ENCODE measurements at places on chromosomes 5 and 9. TPM values are rescaled to one million over a fixed set of nuclear protein-coding genes. Genes with fewer than 3 reads are reported as not detected.

LHX3 gene
- total RNA-seq, result 0.26 TPM

FAT2 gene
- 204 TPM for total RNA-seq

NRG2 gene
- 5.7 TPM for total RNA-seq

CTNND2 gene
- total RNA-seq, result 0.40 TPM

PCDHGA2 gene
- total RNA-seq, result 2.6 TPM

QSOX2 gene
- 12.2 TPM for total RNA-seq

COL5A1 gene
- total RNA-seq, result 16.5 TPM

FIBCD1 gene
- total RNA-seq, result not detected

EQTN gene
- not detected for total RNA-seq

GRCh38 chr5:65299861-65300260 is 181.9 kb downstream of the ADAMTS6 start:
- no peaks in the 10 kb centered on the region for H3K27me3 ChIP-seq
- H3K36me3 ChIP-seq, result no peaks in the 10 kb centered on the region
- H3K4me3 ChIP-seq, result no peak overlapping the region
- H3K4me1 ChIP-seq, result no peaks in the 10 kb centered on the region
- DNase-seq, result no peak
- no peak overlapping the region for H3K27ac ChIP-seq

GRCh38 chr5:35223787-35224395 is 6.4 kb downstream of the PRLR start:
- peaks cover 16% of the 10 kb centered on the region for H3K4me1 ChIP-seq
- no peak overlapping the region for H3K27ac ChIP-seq
- no peak overlapping the region for H3K4me3 ChIP-seq

DNA sequence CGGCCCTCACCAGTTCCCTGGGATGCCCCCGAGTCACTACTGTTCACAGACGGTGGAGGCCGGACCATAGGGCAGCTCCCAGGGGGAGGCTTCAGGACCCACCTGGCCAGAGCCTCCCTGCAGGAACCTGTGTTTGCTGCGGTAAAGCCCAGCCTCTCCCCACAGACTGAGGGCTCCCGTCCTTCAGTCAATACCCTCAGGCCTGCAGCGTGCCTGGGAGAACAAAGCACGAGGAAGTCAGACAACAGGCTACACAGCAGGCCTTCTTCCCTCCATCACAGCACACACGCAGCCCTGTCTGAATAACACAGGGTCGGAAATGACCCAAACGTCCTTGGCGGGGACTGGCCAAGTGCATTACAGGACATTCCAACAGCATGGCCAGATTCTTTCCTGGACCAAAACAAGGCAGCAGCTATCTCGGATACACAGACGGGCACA is 34.4 kb downstream of the COL23A1 start:
- H3K27ac ChIP-seq, result no peak overlapping the region
- no peaks in the 10 kb centered on the region for H3K36me3 ChIP-seq
- H3K4me3 ChIP-seq, result no peak overlapping the region
- DNase-seq, result no peak

DNA sequence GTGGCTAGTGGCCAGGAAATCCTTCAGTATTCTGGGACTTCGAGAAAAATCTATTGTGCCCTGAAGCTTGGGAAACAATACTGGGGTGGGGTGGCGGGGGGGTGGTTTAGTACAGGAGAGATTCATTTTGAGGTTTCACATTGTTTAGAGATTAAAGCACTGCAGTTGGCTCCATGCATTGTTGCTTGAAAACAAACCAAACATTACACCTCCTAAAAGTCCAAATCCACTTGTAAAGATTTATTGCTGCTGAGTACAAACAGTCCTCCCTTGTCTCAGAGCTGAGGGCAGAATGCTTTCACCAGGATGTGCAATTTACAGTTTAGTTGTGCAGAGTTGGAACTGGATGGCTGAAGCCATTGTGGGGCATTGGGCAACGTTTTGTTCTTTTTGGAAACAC is 49.4 kb downstream of the GGTA1 start:
- peak overlapping the region; percentile 24 for H3K27ac ChIP-seq
- no peak overlapping the region for H3K4me3 ChIP-seq
- H3K27me3 ChIP-seq, result no peaks in the 10 kb centered on the region
- no peaks in the 10 kb centered on the region for H3K36me3 ChIP-seq
- DNase-seq, result no peak
- H3K4me1 ChIP-seq, result peaks cover 12% of the 10 kb centered on the region

GRCh38 chr5:159797261-159797970 is 118.9 kb upstream of the ADRA1B start:
- H3K4me3 ChIP-seq, result no peak overlapping the region
- no peak overlapping the region for H3K27ac ChIP-seq
- no peaks in the 10 kb centered on the region for H3K36me3 ChIP-seq
- DNase-seq, result no peak

GRCh38 chr5:38734353-38734752 is 111.5 kb upstream of the OSMR start:
- no peak overlapping the region for H3K27ac ChIP-seq
- no peak for DNase-seq
- H3K27me3 ChIP-seq, result no peaks in the 10 kb centered on the region
- H3K4me3 ChIP-seq, result no peak overlapping the region

GRCh38 chr5:106189121-106189809 is 1481.5 kb downstream of the EFNA5 start:
- H3K4me3 ChIP-seq, result no peak overlapping the region
- H3K27ac ChIP-seq, result no peak overlapping the region
- no peaks in the 10 kb centered on the region for H3K36me3 ChIP-seq
- H3K27me3 ChIP-seq, result no peaks in the 10 kb centered on the region
- no peaks in the 10 kb centered on the region for H3K4me1 ChIP-seq
- DNase-seq, result no peak

DNA sequence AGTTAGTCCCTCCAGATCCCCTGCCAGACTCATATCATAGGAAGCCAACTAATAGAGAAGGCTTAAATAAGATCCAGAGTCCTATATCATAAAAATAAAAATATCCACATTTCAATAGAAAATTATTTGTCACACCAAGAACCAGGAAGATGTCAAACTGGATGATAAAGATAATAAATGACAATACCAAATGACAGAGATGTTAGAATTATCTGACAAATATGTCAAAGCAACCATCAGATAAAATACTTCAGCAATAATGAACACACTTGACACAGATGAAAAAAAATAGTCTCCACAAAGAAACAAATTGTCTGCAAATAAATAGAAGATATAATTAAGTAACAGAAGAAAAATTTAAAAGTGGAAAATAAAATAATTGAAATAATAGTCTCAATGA is 300.7 kb upstream of the FTMT start:
- H3K36me3 ChIP-seq, result no peaks in the 10 kb centered on the region
- H3K27ac ChIP-seq, result no peak overlapping the region
- H3K4me3 ChIP-seq, result no peak overlapping the region
- H3K27me3 ChIP-seq, result no peaks in the 10 kb centered on the region
- DNase-seq, result no peak
- H3K4me1 ChIP-seq, result no peaks in the 10 kb centered on the region

DNA sequence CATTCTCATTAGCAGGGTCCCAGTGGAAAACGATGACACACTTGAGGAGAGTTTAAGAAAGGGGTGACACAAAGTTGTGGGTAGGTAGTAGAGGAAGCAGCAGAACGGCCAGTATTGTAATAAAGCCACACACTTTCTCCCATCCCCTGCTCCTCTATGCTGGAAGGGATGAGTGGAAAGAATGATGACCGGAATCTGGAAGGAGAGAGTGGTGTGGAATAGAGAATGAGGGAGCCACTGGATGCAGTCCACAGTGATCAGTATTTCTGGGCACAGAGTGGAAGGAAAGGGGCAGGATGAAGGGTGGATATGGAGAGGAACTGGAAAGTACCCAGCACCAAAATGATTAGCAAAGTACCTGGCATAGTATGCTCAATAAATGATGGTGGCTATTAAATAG is 133.8 kb upstream of the DAB2 start:
- H3K36me3 ChIP-seq, result no peaks in the 10 kb centered on the region
- H3K27ac ChIP-seq, result no peak overlapping the region

DNA sequence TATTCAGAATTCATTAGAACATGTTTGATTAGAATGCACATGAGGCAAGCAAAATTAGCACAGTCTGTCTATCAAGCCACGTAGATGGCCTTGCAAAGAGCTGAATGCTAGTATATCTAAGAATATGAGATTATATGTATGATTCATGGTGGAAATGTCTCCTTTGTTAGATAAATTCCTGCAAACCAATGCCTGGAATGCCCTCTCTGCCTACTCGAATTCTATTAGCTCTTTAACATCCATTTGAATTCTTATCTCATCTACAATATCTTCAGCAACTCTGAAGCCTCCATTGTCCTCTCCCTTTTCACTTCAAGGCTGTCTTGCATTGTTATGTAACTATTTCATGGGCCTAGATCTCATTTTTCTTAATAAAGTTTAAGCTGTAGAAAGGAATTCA is 205.5 kb downstream of the TMC1 start:
- H3K4me3 ChIP-seq, result no peak overlapping the region
- no peak overlapping the region for H3K27ac ChIP-seq
- H3K27me3 ChIP-seq, result no peaks in the 10 kb centered on the region
- no peaks in the 10 kb centered on the region for H3K4me1 ChIP-seq
- H3K36me3 ChIP-seq, result no peaks in the 10 kb centered on the region

GRCh38 chr5:172855597-172856292 is 21.7 kb downstream of the ERGIC1 start:
- H3K27me3 ChIP-seq, result no peaks in the 10 kb centered on the region
- no peak for DNase-seq
- peaks cover 93% of the 10 kb centered on the region for H3K4me1 ChIP-seq

DNA sequence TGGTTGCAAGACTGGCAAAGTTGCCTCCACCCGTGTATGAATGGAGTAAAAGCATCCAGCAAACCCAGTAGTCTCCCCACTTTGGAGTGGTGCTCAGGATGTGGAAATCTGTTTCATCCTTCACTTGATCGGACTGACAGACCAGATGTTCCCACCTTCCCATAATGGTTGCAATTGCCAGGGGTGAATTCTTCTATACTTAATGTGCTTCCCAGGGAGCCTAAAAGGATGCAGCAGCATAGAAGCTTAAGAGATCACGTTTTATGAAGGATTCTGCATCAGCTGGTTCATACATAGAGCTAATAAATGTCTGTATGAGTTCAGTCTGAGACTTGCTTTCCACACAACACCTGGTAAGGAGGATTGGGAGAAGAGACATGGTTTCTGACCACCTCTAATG is 198.8 kb upstream of the S1PR3 start:
- no peak for DNase-seq
- no peak overlapping the region for H3K4me3 ChIP-seq
- no peak overlapping the region for H3K27ac ChIP-seq
- no peaks in the 10 kb centered on the region for H3K27me3 ChIP-seq
- H3K36me3 ChIP-seq, result no peaks in the 10 kb centered on the region

GRCh38 chr5:90675222-90675621 is 116.6 kb downstream of the ADGRV1 start:
- no peaks in the 10 kb centered on the region for H3K27me3 ChIP-seq
- H3K36me3 ChIP-seq, result no peaks in the 10 kb centered on the region
- H3K27ac ChIP-seq, result no peak overlapping the region

DNA sequence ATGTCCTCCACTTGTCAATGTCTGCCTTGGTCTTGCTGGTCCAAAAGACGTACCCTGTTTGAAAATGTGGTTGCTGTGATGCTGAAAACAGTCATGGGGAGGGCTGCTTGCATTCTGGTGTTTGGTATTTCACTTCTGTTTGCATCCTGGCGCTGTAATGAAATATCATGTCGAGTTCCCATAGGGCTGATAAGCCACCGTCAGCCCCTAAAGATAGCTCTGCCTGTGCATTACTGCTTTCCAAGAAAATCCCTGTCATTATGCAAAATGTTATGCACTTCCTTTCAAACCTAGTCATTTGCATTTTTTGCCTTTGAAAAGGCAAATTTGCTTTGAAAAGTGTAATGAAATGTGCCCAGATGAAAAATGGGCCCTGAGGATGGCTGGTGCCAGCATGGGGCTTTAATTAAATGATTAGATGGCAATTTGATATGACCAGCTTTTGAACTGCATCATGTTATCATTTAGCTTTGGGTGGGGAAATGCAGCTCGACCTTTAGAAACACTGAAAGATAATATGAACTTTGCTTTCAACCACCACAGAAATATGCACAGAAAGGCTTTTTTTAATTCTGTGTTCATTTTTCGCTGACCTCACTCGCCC is 374.4 kb upstream of the SGCD start:
- H3K36me3 ChIP-seq, result no peaks in the 10 kb centered on the region
- no peaks in the 10 kb centered on the region for H3K4me1 ChIP-seq
- no peak overlapping the region for H3K27ac ChIP-seq

GRCh38 chr9:121366611-121367192 is 3.3 kb downstream of the STOM start:
- peaks cover 93% of the 10 kb centered on the region for H3K4me1 ChIP-seq
- H3K27me3 ChIP-seq, result no peaks in the 10 kb centered on the region
- peak overlapping the region; percentile 74 for H3K4me3 ChIP-seq
- no peak for DNase-seq
- peak overlapping the region; percentile 98 for H3K27ac ChIP-seq

DNA sequence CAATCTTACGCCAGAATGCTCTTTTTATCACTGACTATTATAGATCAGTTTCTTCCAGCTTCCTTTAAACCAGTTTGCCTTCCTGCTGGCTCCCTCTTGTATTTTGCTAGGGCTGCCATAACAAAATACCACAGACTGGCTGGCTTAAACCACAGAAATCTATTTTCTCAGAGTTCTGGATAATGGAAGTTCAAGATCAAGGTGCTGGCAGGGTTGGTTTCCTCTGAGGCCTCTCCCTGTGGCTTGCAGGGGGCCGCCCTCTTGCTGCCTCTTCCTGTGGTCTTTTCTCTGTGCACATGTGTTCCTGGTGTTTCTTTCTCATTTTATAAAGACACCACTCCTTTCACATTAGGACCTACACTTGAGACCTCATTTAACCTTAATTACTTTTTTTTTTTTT is 6.8 kb upstream of the FXN start:
- H3K27ac ChIP-seq, result no peak overlapping the region
- H3K4me1 ChIP-seq, result no peaks in the 10 kb centered on the region
- H3K36me3 ChIP-seq, result no peaks in the 10 kb centered on the region
- DNase-seq, result peak; percentile 18

DNA sequence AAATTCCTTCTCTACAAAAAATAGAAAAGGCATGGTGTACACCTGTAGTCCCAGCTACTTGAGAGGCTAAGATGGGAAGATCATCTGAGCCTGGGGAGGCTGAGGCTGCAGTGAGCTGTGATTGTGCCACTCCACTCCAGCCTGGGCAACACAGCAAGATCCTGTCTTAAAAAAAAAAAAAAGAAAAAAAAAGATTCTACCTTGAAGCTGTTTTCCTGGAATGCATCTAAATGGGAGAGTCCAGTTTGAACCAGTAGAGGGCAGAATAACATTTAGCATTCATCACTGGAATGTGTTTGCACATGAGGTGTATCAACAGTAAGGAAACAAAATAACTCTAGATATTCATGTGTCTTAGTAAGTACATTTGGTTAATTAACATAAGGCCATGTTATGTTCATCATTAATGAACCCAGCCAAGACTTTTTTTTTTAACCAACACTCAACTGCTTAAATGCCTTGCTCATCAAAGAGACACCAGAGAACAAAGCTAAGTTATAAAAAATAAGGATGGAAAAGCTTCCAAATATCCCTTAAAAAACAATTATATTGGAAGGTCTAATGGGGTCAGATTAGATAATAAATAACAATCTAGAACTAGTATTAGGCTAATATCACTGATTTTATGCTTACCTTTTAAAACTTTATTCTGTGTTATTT is 16.1 kb downstream of the IFNE start:
- H3K4me3 ChIP-seq, result no peak overlapping the region
- no peak overlapping the region for H3K27ac ChIP-seq
- no peaks in the 10 kb centered on the region for H3K4me1 ChIP-seq
- no peak for DNase-seq
- H3K36me3 ChIP-seq, result no peaks in the 10 kb centered on the region

- no peaks in the 10 kb centered on the region for H3K36me3 ChIP-seq
- DNase-seq, result no peak
- H3K4me3 ChIP-seq, result no peak overlapping the region
- no peaks in the 10 kb centered on the region for H3K27me3 ChIP-seq
Observed at GRCh38 chr9:91933556-91934352, 16.3 kb downstream of the ROR2 start.
